ENCODE measurements at places on chromosomes 1 and 21. TPM values are rescaled to one million over a fixed set of nuclear protein-coding genes. Genes with fewer than 3 reads are reported as not detected.

Gene CCDC181
- total RNA-seq = 0.90 TPM

Gene UBE2G2
- total RNA-seq = 75.5 TPM

DNA sequence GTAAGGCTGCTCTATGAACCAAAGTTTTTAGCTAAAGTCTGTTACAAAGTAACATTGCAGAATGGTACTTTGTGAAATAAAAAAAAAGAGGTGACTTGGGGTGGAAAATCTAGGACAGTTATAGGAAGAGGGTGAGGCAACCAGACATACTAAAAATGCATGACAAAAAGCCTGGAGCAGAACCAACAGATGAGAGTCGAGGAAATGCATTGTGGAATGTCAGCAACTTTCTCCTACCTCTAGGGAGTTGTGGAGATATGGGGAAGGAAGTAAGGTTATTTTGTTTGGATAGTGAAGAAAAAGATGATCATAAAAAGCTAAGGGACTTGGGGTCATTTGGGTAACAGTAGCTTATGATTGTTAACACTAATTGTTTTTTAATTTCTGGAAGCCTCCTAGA, 295.6 kb downstream of the S1PR1 start:
- DNase-seq = no peak

DNA sequence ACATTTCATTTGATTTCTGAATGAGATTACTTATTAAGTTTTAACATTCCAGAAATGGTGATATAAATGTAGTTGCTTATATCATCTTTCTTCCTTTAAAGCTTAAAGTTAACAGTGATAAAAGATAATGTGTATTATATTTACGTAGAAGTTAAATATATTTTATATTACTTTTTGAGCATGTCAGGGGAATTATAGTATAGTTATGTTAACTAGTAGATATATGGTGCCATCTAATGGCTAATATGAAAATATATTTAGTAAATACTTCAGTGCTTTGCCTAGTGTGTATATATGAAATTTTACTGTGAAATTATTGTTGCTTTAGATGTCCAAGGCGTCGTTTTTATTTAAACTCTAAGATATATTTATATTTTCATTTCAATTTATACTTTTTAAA, 51.5 kb downstream of the SYT14 start:
- no peak for DNase-seq

DNA sequence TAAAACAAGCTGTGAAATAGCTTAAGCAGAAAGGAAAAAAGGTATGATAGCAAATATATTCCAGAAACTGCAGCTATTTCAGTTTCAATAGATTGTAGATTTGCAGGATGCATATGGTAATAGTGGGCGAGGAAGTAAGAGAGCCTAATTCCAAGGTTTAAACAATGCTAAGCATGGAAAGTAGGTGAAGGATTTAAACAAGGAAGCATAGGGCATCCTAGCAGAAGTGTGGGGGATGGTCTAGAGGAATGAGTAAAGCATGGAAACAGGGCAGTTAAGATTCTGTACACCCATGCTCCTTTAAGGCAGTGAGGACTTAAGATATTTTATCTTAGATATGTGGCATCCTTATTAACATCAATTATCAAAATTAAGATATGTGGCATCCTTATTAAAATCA, 2.6 kb downstream of the IVNS1ABP start:
- no peak for DNase-seq

- no peak for DNase-seq
These were observed 54.6 kb downstream of the CDC7 start for GRCh38 chr1:91555074-91555730.

DNA sequence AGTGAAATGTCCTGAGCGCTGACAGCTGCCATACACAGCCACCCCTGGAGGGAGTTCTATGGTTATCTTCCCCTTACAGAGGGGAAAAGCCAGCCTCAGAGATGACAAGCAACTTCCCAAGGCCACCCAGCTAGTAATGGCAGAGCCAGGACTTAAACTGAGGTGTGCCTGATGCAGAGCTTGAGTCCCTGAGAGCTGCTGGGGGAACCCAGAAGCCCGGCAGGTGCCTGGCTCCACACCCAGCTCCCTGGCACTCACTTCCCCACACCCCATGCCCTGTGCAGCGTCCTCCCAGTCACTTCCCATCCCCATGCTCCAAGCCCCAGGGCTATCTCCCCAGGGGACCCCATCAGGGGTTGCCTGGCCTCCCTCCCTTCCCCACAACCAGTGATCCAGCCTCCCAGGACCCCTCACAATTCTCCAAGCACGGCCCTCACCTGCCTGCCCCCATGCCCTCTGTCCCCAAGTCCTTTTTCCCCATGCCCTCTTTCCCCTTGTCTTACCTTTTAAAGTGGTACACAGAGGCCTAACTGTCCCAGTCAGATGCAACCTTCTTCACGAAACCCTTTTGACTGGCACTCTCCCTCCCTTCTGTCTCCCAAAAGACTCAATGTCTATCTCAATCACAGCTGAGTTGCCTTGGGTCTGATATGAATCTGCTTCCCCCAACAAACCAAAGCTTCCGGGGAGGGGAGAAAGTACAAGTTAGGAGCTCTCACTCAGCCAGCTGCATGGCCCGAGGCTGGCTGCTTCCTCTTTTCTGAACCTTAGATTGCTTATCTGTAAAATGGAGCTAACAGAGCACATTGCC, 39.8 kb upstream of the LRP8 start:
- DNase-seq = peak; percentile 72

Gene GRHL3
- total RNA-seq = not detected

Gene TLCD4
- total RNA-seq = 2.4 TPM

Gene SLC44A3
- 2.2 TPM for total RNA-seq

Gene FRRS1
- 2.0 TPM for total RNA-seq

DNA sequence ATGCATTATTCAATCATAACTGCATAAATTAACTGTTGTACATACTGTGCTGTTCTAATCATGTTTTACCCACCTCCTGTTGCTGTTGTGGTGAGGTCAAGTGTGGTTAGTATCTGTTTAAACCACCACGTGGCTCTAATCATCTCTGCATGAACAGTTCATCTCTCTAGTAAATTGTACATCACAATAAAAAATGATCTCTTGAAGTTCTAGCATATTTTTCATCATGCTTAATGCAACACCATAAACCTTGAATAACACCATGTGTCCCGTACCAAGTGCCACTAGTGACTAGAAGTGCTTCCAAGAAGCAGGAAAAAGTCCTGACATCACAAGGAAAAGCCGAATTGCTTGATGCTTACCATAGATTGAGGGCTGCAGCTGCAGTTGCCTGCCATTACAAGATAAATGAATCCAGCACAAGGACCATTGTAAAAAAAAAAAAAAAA, 51.7 kb downstream of the SNRPE start:
- DNase-seq = no peak

- DNase-seq = no peak
These were observed 50.3 kb downstream of the NUP210L start for GRCh38 chr1:154104433-154105082.

Gene SLX9
- 20.4 TPM for total RNA-seq

Gene FAM177B
- total RNA-seq = not detected

- no peak for DNase-seq
These were observed 311.5 kb downstream of the DUSP10 start for GRCh38 chr1:221430152-221430960.

Gene SLC30A2
- total RNA-seq = 0.12 TPM

Gene GPR61
- not detected for total RNA-seq

DNA sequence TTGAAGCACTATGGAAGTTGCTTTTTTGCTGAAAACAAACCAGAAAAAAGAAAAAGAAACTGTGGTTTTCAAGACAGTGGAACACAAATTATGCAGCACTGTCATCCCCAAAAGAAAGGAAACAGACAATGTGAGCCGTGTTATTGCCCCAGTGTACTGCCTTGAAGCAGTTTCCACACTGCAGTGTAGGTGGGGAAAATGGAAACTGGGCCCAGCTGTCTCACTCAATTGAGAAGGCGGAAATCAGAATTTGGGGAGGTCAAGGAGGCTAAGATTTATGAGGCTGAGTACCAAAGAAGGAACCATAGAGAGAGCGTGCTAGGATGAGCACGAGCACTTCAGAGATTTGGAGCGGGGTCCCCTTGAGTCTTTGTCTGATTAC, 55.5 kb downstream of the MPZL1 start:
- DNase-seq = no peak

DNA sequence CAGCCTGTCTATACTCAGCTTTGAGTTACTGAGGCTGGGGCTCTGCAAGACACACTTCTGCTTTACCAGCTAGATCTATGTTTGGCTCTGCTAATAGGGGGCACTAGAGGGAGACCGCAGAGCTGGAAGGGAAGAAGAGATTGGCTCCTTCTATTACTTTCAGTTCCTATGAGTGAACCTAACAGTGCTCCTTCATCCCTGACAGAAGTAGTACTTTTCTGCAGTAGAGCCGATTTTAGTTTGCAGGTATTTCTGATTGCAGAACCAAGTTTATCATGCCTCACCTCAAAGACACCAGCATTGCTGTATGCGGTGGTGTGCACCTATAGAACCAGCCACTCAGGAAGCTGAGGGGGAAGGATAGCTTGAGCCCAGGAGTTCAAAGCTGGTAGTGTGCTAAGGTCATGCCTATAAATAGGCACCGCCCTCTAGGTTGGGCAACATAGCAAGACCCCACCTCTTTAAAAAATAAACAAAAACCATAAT, 5.7 kb upstream of the ZDHHC18 start:
- DNase-seq = no peak

- DNase-seq = no peak
These were observed 158.7 kb upstream of the IRF2BP2 start for GRCh38 chr1:234768569-234769283.

DNA sequence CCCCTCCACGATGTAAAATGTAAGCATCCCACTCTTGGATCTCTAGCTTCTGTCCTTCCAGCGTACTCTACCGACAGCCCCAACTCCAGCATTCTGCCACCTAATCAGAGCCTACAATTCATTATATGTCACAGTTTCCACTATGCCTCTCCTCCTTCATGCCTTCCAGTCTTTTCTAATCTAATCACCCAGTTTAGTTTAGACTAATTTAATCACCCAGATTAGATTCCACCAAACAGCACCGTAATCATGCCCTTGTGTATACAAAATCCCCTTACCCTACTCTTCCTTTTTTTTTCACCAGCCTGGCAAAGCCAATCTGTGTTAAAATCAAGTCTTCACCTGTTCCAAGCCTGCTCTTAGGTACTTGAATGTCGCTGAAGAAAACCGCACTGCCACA, 49.8 kb upstream of the KANK4 start:
- DNase-seq = no peak

Gene WNT3A
- total RNA-seq = not detected

Gene FMOD
- 0.85 TPM for total RNA-seq

Gene PLA2G2A
- not detected for total RNA-seq

GRCh38 chr1:156102633-156103511, 11.6 kb upstream of the LMNA start:
- DNase-seq = no peak

Gene CCDC27
- not detected for total RNA-seq
